NCI-H187 (cell line): ENCODE measurements at places on chromosomes 4 and X.

DNA sequence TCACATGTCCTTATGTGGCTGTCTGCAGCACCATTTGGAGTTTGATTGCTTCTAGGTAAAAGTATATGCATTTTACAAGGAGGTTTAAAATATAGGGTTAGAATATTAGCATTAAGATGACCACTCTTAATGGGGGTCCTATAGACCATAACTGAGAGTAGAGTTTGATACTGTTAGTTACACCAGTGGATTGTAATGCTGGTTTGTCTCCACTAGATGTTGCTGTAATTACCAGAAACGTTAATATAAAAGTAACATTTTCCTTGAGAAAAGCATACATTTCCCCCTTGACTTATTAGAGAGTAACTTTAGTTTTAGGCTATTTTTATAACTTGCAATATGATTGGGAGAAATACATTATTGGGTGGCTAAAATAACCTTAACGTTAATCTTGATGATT is 93.0 kb downstream of the ZXDA start:
- no peak for DNase-seq

GRCh38 chr4:5890063-5890727 is 2.7 kb downstream of the CRMP1 start:
- peak; percentile 85 for DNase-seq

GRCh38 chr4:104206784-104207183 is 287.9 kb downstream of the CXXC4 start:
- DNase-seq, result no peak

DNA sequence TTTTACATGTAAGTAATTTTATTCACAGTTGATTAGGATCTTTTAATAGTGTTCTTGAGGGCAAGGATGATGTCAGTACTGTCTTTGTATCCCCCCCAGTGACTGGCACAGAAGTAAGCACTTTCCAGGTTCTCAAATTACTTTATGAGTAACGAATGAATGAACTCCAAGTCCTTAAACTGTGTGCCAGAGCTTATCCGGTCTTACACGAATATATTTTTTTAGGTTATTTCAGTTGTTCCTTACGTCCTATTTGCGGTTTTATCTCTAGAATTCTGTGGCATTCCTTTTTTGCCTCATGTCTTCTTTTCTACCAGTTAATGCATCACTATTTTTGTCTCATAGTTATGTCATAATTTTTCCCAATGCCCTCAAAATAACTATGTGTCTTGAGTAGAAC is 106.9 kb upstream of the MID1IP1 start:
- DNase-seq, result no peak

- DNase-seq, result no peak
These were observed 423.1 kb downstream of the ADAM29 start for GRCh38 chr4:175341203-175341755.

DNA sequence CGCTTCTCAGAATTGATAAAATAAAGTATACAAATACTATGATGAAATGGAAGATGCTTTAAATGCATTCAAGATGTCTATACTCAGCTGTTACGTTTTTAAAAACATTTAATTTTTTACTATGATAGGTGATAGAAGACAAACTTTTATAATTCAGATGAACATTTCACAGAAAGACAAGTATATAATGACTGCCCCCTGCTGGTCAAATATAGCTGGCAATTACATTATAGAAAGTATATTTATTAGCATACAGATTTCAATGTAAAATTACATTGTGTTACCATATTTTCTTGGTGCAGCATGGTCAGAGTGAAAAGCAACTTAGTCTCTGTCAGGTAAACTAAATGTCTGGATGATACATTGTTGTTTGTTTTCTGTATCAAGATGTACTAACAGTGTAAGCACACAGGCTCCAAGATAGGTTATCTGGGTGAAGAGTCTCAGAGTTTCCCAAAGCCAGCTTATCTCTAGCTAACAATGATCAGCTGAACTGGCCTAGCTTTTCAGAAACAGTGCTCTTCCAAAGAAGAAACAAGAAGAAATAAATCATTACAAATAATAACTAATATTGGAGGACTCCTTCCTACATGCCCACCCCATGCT is 54.1 kb downstream of the SRPX start:
- DNase-seq, result no peak

- DNase-seq, result no peak
These were observed 94.9 kb upstream of the SHISA3 start for GRCh38 chr4:42302348-42302747.

DNA sequence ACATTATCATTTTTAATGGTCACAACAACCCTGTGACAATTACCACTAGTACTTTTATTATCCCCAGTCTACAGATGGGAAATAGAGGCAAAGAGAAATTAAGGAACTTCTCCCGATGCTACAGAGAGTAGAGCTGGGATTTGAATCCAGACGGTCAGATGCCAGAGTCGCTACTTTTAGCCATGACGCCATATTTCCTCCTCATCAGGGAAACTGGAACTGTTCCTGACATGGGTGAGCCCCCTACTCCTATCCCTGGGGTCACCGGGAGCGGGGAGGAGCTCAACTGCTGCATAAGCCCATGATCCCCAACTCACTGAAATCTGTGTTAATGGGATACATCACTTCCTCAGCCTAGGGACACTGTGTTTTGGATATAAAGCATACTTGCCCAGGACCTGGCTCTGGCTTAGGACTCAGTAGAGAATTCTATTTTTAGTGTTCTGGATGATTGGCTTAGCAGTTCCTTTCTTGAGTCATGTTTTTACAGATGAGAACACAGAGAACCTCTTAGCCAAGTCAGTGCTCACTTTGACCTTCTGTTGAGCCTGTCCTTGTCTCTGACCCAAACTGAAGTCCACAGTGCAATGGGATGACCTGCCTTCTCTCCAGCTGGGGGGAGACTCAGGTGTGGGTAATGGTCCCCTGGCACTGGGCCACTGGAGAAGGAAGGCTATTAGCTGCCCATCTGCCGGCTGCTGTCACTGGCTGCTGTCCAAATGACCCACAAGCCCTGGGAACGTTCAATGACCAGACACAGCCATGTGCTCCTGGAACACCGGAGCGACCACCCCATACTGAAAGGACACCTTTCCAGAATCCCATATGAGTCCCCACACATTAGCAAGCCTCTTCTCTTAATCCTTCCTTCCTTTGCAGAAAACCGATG is 90.8 kb upstream of the SHISA3 start:
- DNase-seq, result no peak

- DNase-seq, result no peak
These were observed 147.9 kb downstream of the CHIC2 start for GRCh38 chr4:53916431-53916889.

- no peak for DNase-seq
These were observed 25.2 kb upstream of the G3BP2 start for GRCh38 chr4:75698162-75698962.

GRCh38 chr4:114037988-114038387 is 58.5 kb upstream of the ARSJ start:
- no peak for DNase-seq

- peak; percentile 7 for DNase-seq
These were observed 9.5 kb downstream of the RNF175 start for GRCh38 chr4:153750197-153750817.

DNA sequence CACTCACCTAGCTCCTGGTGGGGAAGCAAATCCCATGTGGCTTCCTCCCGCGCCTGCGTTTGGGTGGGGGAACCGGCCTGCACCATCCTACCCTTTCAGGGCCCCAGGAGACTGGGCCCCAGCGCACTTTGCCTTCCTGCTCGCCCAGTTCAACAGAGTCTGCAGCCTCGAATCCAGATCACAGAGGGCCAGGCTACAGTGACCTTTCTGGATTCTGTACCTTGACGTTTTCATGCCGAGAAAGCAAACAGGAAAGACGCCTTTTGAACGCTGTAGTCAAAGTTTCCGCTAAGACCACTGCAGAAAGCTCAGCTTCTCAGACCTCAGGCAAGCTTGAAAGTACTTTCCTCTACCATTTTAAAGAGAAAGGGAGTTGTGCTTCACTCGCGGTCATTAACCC is 7.4 kb upstream of the BEND2 start:
- no peak for DNase-seq

DNA sequence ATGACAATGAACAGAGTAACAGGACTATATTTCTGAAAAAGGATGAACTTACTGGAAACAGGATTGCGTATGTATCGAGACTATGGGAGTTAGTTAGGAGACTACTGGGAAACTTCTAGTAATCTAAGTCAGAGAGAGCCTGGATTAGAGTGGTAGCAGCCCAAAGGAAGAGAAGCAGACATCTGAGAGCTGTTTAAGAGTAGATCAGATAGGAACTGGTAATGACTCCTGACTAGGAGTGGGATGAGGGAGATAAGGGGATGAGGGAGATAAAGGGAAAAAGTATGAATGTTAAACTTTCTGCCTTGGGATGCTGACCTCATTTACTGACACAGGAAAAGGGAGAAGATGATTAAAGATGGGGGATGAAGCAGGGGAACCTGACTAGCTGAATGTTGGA is 116.2 kb downstream of the PDE5A start:
- no peak for DNase-seq

GRCh38 chr4:82694046-82694445 is 104.5 kb downstream of the SCD5 start:
- no peak for DNase-seq

GRCh38 chrX:41664908-41665307 is 23.9 kb upstream of the GPR34 start:
- DNase-seq, result no peak

DNA sequence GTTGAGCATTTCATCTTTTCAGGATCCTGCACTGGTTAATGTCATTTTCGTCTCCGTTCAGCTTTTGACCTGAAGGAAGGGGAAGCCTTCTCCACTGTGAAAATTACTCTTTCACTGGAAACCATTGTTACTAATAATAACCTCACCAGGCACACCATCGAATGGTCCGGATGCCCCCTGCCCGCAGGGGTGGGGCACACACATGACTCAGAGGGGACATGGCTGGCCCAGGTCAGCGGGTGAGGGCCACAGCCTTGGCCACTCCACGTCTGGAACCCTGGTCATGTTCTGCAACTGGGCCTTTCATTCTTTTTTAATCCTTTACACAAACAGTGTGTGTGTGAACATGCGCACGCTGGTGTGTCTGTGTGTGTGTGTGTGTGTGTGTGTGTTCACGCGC is 191.8 kb downstream of the BCOR start:
- DNase-seq, result no peak

DNA sequence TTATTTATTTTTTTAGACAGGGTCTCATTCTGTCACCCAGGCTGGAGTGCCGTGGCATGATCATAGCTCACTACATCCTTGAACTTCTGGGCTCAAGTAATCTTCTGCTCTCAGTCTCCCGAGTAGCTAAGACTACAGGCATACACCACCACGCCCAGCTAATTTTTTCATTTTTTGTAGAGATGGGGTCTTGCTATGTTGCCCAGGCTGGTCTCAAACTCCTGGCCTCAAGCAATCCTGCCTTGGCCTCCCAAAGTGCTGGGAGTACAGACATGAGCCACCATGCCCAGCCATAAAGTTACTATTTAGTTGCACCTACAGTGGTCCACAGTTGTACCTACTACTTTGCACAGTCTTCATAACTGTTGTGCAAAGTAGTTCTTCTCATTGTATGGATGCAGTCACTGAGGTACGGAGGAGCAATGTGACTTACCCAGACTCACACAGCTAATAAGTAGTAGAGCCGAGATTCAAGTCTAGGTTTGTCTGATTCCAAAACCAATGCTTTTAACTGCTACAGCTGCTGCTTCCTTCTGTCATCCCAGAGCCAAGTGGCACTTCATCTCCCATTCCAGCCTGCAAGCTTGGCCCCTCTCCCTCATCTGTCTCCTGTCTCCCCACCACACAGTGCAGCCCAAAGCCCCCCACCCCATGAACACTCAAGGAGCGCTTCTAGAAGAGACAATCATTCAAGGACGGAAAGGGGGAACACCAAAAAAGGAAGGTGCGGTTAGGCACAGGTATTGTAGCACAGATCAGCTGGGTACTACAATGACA is 24.0 kb upstream of the IQSEC2 start:
- no peak for DNase-seq

DNA sequence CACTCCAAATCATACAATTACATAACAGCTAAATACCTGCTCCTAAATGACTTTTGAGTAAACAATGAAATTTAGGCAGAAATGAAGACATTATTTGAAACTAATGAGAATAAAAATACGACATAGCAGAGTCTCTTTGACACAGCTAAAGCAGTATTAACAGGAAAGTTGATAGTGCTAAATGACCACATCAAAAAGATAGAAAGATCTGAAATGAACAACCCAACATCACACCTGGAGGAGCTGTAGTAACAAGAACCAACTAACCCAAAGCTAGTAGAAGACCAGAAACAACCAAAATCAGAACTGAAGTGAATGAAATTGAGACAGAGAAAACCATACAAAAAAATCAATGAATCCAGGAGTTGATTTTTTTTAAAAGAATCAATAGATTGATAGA is 257.8 kb downstream of the ARAP2 start:
- no peak for DNase-seq

DNA sequence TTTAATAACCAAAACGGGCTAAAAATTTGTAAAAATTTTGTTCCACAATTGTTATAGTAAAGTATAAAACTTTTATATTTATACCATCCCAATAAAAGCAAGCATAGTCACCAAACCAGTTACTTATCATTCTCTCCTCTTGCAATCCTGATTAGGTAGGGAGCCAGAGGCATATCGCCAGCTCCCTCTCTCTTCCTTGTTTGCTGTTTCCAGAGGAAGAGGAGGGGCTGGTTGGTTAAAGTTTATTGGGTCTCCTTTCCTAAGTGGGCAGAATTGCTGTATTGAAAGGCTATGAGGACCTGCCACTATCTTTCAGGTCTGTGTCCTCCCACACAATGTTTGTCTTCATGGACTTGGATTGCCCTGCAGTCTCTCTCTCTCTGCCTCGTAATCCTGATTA is 29.6 kb upstream of the BBS12 start:
- DNase-seq, result no peak

- DNase-seq, result no peak
These were observed 132.2 kb upstream of the FAM47B start for GRCh38 chrX:34810364-34810763.

- DNase-seq, result no peak
These were observed 259.7 kb downstream of the PPARGC1A start for GRCh38 chr4:23630110-23630509.

DNA sequence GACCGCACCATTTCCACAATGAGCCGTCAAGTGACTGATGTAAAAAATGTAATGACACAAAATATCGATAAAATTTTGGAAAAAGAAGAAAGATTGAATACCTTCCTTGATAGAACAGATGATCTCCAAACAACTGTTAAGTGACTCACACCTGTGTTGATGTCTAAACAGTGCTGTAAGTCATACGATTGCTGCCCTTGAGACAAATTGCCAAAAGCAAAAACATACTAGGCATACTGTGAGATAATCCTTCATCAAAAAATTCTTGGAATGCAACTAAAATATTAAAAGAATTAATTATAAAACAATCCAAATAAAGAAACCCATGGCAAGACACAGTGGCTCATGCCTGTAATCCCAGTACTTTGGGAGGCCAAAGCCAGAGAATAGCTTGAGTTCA is 53.4 kb downstream of the HNRNPD start:
- no peak for DNase-seq

DNA sequence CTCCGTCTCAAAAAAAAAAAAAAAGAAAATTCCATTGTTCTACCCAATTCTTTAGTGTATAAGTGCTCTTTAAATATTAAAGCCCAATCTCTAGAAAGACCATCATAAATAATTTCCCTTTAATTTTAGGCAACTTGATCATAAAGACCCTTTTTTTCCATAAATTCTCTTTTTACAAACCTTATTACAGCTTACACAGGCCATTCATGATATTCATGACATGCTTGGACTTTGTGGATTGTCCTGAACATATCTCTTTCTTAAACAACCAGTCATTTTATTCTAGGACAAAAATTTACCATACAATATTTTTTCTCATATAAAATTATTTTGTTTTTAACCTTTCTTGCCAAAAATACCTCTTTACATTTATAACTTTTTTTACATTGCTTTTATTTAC is 30.5 kb downstream of the TLR8 start:
- DNase-seq, result no peak

GRCh38 chr4:12724510-12724909 is 759.6 kb downstream of the RAB28 start:
- no peak for DNase-seq
